ENCODE measurements at places on chromosomes 12 and 14.
A peak's percentile ranks its signal among the peaks of the same experiment; 100 is the strongest.

GRCh38 chr12:27456618-27457017 is 10.1 kb downstream of the SMCO2 start:
- DNase-seq, result no peak

- no peak for DNase-seq
These were observed 45.8 kb upstream of the LALBA start for GRCh38 chr12:48615681-48616080.

GRCh38 chr14:65369560-65369959 is 43.0 kb upstream of the FUT8 start:
- DNase-seq, result no peak

GRCh38 chr12:59597385-59597781 is 1.6 kb downstream of the SLC16A7 start:
- peak; percentile 51 for DNase-seq

- no peak for DNase-seq
These were observed 73.8 kb downstream of the DIO3 start for GRCh38 chr14:101634850-101635748.

GRCh38 chr14:34875031-34875922 is at the start of gene BAZ1A:
Gene BAZ1A, minus strand, starts transcription at chr14:34875360. Its CDS starts 756 bp downstream, at chr14:34874604.
- peak; percentile 70 for DNase-seq

- no peak for DNase-seq
These were observed 110.9 kb downstream of the KSR2 start for GRCh38 chr12:117857632-117858612.

- no peak for DNase-seq
These were observed 44.3 kb upstream of the DCN start for GRCh38 chr12:91226951-91227350.

DNA sequence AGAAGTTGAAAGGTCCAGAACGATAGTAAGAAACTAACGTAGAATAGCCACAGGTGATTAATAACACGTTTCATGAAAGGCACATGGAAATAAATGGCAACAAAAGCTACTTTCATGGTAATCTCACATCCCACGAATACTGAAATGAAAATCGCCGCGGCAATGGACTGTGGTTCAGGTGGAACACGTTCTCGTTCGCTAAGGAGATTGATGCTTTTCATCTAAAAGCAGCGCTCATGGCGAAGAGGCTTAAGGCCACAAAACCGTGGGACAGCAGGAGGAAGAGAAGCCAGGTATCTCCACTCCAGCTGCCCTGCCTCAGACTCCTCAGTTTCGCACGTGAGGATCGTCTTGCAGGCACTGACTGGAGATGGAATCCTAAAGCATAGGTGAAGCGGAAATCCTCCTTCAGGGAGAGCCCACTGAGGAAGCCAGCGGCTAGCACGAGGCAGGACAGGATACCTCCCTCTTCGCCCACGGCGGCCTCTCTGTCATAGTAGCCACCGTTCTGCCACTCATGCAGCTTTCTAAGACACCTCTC is 696 bp upstream of the GPHN start:
- no peak for DNase-seq

- DNase-seq, result no peak
These were observed 32.2 kb upstream of the ANKRD9 start for GRCh38 chr14:102541771-102542170.

- DNase-seq, result no peak
These were observed 571.4 kb upstream of the ATP2B1 start for GRCh38 chr12:90280033-90280432.

DNA sequence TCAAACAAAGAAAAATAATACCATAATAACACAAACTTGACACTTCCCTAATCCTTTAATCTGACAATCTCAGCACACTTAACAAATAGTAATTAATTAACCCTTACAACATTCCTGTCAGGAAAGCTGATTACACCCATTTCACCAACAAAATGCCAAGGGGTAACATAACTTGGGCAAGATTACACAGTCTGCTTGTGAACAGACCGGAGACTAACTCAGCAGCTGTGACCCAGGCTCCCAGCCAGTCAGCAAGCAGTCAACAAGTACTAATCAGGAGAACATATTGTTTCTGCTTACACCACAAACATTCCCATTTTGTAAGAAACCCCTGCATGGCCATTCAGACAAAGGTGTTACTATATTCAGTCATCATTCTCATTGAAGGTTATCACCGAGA is 592.5 kb upstream of the FLRT2 start:
- DNase-seq, result no peak

- DNase-seq, result no peak
These were observed 105.8 kb upstream of the NAP1L1 start for GRCh38 chr12:76190299-76190698.

- DNase-seq, result peak; percentile 48
These were observed 86.5 kb upstream of the CEP83 start for GRCh38 chr12:94545935-94546771.

- no peak for DNase-seq
These were observed 14.9 kb downstream of the TBX5 start for GRCh38 chr12:114391088-114391487.

DNA sequence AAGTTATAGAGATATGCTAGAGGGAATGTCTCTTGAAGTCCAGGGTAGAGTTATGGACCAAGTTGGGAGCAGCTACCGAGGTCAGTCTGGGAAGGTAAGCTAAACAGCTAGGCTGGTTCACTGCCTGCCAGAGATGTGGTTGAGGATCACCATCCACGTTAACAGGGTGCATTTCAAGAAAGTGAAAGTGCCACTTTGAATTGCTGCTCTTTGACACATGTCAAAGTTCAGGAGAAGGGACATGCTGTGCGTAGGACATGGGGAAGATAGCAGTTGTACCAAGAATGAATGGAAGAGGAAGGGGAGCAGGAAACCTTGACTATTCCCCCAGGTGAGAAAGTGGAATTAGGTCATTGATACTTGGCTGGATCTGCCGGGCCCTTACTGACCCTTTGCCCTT is 49.5 kb downstream of the MAX start:
- no peak for DNase-seq

- DNase-seq, result no peak
These were observed 41.8 kb downstream of the DIO3 start for GRCh38 chr14:101603096-101603495.
